ENCODE measurements at places on chromosomes 1 and 21.

DNA sequence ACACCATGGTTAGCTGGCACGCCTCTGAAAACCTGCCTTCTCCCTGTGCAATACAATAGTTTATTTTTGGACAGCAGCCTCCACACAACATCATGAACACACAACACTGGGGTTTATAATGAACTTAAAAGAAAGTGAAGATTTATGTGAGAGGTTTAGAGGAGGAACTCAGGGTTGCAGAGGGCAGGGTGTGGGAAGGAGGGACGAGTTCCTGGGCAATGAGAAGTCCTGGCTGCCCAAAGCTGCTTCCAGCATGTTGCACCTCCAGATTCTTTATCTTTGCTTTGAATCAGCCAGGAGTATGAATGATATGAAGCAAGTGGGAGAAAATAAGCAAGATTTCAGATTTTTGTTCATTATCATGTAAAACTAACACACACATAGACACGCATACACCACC lies 11.3 kb upstream of the LRRC8D start:
- DNase-seq: no peak

DNA sequence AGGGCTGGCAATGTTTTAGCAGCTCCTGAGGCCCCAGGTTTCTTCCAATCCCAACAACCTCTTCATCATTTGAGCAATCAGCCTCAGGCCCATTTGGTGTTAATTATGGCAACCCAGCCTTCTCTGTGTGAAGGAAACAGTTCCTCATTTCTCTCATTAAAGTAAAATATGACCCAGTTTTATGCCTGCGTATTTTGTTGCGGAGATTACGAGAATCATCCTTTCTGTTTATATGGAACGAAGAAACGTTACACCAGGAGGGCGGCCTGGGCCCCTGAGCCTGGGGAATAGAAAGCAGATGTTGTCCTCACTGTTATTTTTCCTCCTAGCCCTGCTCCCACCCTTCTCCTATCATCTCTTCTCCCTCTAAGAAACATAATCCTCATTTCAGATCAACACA lies 332.2 kb upstream of the USP24 start:
- no peak for DNase-seq

GRCh38 chr1:63691701-63692425 lies 82.0 kb upstream of the ROR1 start:
- peak; percentile 70 for DNase-seq

DNA sequence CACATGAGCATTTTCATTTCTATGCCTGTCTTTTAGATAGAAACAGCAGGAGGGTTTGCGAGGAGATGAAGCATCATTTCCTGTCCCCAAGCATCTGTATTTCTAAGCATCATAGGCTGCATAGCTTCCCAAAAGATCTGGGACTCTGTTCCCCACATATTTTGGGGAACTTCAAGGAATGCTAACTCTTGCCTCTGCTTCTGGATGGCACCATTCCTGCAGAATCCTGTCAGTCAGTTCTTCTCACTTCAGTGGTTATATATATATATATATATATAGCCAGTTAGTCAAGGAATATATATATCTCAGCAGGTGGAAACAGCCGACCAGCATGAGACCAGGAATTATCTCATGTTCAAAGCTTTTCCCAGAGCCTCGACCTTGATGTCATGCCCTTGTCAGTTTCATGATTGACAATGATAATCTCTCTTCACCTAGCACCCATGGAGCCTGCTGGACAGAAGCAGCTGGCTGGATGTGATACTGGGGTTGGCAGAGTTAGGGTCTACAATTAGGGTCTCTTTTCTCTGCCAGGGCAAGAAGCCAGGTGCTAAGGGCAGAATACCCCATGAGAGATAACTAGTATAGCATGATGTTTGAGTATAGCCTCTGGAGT lies 2.4 kb downstream of the PFKFB2 start:
- no peak for DNase-seq

DNA sequence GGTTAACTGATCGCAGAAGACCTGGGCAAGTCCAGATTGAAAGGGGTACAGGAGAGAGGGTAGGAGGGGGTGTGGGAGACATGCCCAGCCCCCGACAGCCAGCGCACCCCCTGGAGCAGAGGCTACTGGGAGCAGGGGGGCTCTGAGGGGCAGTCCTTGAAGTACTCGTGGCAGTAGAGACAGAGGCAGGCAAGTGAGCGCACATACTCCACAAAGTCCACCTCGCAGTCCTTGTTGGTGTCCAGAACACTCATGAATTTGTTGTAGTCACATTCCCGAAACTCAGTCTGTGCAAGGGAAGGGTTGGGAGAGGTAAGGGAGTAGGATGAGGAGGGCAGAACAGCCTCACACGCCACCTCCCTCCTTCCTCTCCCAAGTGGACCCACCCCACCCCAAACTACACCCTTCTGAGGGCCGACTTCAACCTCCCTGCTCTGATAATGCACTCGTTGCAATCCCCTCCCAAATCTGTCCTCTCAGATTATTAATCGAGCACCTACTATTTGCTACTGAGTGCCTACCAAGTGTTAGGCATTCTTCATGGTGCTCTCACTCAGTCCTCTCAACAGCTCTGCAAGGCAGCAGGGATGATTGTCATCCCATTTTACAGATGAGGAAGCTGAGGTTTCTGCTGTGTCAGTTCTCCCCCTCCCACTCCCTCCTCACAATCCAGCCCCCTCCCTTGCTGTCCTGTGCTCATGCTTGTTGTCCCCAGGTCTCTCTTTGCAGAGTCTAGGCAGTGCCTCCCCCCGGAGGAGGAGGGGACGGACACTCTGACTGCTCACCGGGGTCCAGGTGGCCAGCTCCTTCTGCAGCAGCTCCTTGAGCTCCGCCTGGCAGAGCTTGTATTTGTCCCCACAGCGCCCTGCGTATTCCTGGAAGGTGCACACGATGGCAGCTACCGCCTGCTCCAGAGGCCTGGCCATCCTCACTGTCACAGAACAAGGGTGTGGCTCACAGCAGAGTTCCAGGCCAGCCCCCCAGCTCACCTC lies 1.2 kb downstream of the S100A3 start:
- no peak for DNase-seq

- DNase-seq: no peak
These were observed 24.5 kb downstream of the ADARB1 start for GRCh38 chr21:45098867-45099266.

GRCh38 chr1:193457676-193458075 lies 271.3 kb upstream of the B3GALT2 start:
- DNase-seq: no peak

GRCh38 chr1:75292013-75292412 lies 157.8 kb downstream of the LHX8 start:
- DNase-seq: no peak

DNA sequence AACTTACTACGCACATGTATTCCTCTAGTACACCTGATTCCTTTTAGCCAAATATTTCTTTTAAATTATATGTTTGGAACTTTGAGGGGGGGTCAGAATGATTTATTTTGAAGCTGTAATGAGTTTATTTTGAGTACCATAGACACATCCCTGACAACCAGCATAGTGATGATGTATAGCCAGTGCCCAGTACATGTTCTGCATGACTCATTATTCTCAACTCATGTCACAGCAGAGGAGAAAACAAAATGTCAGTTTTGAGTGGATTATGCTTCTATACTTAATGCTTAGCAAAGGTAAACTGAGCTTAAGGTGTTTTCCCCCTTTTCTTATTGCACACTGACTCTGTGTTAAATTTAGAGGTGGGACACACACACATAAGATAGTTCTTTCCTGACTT lies 22.4 kb upstream of the LEPR start:
- DNase-seq: no peak

DNA sequence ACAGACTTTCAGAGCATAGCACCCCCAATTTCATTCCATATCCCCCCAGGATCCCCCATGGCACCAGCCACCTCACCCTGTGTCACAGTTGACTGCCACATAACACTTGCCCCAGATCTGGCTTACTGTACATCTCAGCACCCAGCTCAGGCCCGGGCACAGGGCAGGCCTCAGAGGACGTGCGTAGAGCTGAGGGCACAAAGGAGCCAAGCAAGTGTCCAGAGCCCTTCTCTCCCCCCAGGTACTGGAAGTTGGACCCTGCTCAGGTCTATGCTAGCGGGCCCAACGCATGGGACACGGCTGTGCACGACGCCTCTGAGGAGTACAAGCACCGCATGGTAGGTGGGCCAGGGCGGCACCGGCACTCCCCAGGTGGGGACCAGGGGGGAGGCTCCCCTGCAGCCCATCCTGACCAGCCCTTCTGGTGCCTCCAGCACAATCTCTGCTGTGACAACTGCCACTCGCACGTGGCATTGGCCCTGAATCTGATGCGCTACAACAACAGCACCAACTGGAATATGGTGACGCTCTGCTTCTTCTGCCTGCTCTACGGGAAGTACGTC lies 8.0 kb upstream of the SYTL1 start:
- DNase-seq: no peak

GRCh38 chr1:33280091-33280661 lies 23.9 kb downstream of the ZNF362 start:
- DNase-seq: no peak

DNA sequence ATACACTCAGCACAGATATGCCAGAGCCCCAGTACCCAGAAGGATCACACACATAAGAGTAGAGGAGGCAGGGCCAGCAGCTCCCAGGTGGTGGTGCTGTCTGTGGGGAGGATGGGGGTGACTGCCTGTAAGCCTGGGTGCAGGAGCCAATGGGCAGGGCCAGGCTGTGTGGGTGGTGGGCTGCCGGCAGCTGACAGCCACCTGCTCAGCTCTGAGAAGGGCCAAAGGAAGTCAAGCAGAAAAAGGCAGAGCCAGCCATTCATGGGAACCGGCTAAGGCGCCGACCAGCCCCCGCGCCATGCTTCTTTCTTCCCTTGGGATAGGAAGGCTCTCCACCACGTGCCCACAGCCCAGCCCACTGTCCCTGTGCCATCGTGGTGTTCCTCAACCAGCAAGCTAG lies 14.1 kb downstream of the PIK3C2B start:
- no peak for DNase-seq

- DNase-seq: peak; percentile 75
These were observed 127.4 kb upstream of the DPYD start for GRCh38 chr1:98048244-98048643.

DNA sequence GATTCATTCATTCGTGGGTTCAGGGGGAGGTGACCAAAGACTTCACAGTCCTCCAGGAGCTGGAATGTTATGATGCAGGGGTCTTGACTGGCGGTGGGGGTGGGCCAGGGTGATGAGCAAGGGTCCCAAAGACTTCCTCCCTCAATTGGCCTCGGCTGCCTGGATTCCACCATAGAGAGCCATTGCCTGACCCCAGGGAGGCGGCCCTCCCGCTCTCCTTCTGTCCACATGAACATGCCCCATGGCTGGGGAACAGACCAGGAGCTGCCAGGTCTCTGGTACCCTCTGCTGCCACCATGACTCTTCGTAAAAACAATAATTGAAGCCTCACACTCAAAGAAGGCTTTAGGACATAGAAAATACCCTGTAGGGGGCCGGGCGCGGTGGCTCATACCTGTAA lies 102.5 kb upstream of the CASZ1 start:
- DNase-seq: no peak

GRCh38 chr1:62382658-62382955 lies 54.2 kb upstream of the USP1 start:
- DNase-seq: no peak

GRCh38 chr1:213041443-213041842 lies 9.6 kb upstream of the RPS6KC1 start:
- no peak for DNase-seq

GRCh38 chr1:27872059-27872801 lies at the start of gene THEMIS2:
Gene THEMIS2 (plus strand): TSS chr1:27872544. CDS start chr1:27872572, 28 bp downstream.
- peak; percentile 68 for DNase-seq

DNA sequence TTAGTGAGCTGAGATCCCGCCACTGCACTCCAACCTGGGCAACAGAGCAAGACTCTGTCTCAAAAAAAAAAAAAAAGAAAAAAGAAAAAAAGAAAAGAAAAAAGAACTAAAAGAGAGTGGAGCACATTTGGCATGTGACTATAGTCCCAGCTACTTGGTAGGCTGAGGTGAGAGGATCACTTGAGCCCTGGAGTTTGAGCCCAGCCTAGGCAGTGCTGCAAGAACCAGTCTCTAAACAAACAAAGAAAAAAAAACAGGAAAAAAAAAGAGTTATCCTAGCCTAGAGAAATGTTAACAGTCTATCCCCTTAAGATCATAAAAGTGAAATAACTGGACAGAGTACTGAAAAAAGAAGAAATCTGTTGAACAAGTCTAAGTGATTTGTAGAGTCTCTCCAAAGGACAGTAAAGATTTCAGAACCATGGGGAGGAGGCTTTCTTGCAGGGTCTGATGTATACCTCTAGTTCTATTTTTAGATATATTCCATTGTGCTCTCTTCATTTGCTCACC lies 4.5 kb upstream of the PRDX1 start:
- no peak for DNase-seq

DNA sequence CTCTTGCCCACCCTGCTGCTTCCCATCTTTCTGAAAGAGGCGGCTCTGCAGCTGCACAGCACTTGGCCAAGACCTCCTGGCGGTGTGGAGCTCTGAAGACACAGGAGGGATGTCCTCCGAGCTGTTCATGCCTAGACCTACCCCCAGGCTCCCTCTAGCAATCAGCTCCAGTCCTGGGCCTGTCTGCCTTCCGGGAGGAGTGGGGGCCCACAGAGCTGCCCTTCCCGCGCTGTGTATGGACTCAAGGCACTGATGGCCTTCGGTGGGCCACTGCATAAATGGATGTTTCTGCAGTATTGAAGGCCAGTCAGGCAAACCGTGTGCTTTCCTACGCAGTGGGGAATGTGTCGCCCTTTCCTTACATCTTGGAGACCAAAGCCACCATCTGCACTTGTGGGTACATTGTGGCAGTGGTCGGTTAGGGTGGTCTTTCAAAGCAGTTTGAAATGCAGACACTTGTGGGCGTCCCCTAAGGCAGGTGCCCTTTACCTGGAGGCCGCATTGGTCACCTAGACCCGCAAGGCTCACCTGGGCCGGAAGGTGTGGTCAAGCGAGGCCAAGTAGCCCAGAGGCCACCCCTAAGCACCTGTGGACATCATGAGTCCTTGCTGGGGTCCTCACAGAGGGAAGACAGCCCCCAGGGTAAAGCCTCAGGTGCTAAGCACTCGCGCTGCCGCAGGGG lies 912 bp upstream of the PKNOX1 start:
- DNase-seq: no peak

DNA sequence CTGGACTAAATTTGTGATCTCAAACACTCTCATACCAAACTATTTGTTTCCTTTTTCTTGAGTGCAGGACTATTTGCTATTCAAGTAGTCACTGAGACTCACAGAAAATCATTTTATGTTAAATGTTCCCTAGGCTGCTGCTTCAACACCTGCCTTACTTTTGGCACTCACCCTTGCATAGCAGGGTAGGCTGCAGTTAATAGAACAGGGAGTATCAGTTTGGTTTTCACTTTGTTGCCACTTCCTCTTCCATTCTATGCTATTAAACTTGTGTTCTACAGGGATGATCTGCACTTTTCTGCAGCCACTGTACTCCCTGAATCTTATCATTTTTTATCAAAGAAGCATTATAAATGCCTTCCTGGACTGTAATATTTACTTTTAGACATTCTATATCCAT lies 148.7 kb upstream of the PRMT6 start:
- DNase-seq: no peak

GRCh38 chr1:172450524-172450885 lies 6.6 kb upstream of the PIGC start:
- peak; percentile 30 for DNase-seq

DNA sequence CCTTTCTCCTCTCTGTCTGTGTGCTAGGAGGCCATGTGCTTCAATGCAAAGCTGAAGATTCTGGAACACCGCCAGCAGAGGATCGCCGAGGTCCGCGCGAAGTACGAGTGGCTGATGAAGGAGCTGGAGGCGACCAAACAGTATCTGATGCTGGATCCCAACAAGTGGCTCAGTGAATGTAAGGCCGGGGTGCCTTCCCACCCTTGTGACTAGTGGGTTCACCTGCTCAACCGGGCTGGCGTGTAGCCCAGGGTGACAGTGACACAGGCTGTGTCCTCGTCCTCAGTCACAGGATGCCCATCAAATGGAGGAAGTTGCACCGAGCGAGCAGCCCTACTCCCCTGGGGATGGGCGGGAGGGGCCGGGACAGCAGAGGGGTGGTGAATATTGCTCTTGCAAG lies 544.1 kb downstream of the KIF26B start:
- no peak for DNase-seq

Measured in Calu3 (cell line).